Left renal cortex interstitium (tissue), 4 donors: ENCODE measurements at places on chromosomes 5 and 9.

GRCh38 chr9:5416953-5417352 is 20.8 kb downstream of the PLGRKT start:
- DNase-seq = no peak

- DNase-seq = no peak
These were observed 45.5 kb downstream of the ECPAS start for GRCh38 chr9:111438541-111439235.

DNA sequence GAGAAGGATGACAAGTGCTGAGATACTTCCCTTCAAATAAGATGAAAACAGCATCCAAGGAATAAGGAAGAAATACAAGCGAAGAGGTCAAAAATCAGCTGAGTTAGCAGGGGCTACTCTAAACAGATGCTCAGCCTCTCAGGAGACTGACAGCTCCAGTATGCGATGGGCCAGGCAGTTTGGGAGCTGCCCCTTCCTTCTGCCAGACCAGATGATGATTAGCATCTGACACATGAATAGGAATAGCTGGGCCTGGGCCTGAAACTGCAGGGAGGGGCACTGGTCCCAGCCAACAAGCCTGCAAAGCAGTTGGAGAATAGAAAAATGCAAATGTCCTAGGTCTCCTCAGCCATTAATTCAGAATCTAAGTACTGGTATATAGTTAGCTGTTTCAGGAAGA is 13.1 kb upstream of the MAP3K1 start:
- DNase-seq = no peak

- DNase-seq = peak; percentile 16
These were observed 177.6 kb upstream of the SMARCA2 start for GRCh38 chr9:1837453-1838084.

- no peak for DNase-seq
These were observed 92.1 kb downstream of the HCN1 start for GRCh38 chr5:45604092-45604491.

- no peak for DNase-seq
These were observed 200.2 kb downstream of the PLK2 start for GRCh38 chr5:58259685-58260152.

GRCh38 chr5:157478726-157479125 is 18.7 kb downstream of the NIPAL4 start:
- DNase-seq = no peak

- DNase-seq = no peak
These were observed 5.6 kb downstream of the ADGRD2 start for GRCh38 chr9:124455820-124456219.

DNA sequence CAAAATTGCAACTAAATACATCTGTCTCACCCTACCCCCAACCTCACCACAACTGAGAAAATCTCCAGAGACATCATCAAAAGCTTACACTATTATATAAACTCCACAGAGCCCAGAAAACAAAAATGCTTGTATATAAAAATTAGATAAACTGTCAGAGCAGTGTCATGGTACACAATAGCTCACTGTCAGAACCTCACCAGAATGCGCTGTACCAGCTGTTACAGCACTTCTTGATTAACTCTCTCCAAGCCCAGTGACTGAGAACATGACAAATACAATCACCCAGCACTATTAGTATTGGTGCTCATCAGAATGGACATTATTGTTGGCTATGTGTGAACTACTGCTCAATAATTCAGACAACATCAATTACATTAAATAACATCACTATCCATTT is 65.7 kb downstream of the ZDHHC21 start:
- DNase-seq = no peak

DNA sequence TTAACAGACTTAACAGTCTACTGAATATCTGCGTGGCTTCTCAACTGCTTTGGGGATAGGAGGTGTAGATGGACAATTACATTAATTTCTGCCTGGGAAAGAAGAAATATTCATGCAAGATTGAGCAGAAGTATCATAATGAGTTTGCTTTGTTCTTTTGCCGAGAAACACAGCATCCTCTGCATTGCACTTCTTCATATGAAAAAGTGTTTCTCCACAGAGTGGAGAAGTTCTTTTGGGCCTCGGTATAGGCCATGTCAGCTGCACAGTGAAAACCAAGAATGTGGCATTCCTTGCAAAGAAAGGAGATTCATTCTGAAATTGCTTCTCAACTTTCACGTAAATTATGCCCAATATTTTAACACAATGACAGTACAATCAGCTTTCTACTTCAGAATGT is 17.6 kb upstream of the SNX2 start:
- DNase-seq = no peak

DNA sequence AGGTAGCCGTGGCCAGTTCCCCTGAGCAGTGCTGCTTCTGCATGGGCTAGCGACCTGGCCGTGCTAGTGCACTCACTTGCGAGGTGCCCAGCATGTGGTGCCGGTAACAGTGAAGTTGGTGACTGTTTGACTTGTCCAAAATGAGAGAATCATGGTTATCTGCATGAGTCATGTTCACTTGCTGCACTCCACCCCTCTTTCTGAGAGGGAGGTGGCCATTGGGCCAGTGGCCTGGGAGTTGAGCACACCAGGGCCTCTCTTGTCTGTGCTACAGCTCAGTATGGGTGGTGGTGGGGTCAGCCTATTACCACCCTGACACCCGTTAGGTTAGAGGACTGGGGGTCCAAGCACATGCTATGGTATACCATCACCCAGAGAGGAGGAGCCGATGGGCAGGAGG is 55.4 kb upstream of the GARNL3 start:
- DNase-seq = no peak

- no peak for DNase-seq
These were observed 330.6 kb upstream of the MEF2C start for GRCh38 chr5:89213573-89213972.

- DNase-seq = no peak
These were observed 21.9 kb downstream of the PITX1 start for GRCh38 chr5:135012033-135012588.

GRCh38 chr9:4537581-4537980 is 47.3 kb downstream of the SLC1A1 start:
- no peak for DNase-seq

- no peak for DNase-seq
These were observed 74.4 kb downstream of the INSL6 start for GRCh38 chr9:5110867-5111681.

- DNase-seq = no peak
These were observed 87.1 kb downstream of the PDE6A start for GRCh38 chr5:149857499-149857898.

- no peak for DNase-seq
These were observed 356.1 kb downstream of the SPOCK1 start for GRCh38 chr5:137142764-137143605.

- no peak for DNase-seq
These were observed 15.1 kb downstream of the GRAMD2B start for GRCh38 chr5:126438267-126438666.

- no peak for DNase-seq
These were observed 50.1 kb downstream of the TMEM167A start for GRCh38 chr5:83026930-83027687.

- no peak for DNase-seq
These were observed 35.8 kb downstream of the SLC36A1 start for GRCh38 chr5:151483176-151483575.

DNA sequence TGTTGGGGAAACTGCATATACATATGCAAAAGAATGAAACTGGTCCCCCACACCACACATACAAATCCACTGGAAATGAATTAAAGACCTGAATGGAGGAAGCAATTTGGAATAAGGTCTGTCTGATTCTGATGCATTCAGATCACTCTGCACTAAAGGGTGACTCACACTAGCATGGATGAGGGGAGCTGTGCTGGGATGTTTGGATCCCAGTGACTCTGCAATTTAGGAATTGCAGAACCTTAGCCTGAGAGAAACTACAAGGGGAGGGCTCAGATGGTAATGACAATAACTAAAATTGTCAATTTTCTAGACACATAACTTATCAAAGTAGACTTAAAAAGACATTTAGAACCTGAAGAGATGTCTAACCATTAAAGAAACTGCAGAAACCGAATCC is 312.0 kb downstream of the CDK5RAP2 start:
- DNase-seq = no peak

DNA sequence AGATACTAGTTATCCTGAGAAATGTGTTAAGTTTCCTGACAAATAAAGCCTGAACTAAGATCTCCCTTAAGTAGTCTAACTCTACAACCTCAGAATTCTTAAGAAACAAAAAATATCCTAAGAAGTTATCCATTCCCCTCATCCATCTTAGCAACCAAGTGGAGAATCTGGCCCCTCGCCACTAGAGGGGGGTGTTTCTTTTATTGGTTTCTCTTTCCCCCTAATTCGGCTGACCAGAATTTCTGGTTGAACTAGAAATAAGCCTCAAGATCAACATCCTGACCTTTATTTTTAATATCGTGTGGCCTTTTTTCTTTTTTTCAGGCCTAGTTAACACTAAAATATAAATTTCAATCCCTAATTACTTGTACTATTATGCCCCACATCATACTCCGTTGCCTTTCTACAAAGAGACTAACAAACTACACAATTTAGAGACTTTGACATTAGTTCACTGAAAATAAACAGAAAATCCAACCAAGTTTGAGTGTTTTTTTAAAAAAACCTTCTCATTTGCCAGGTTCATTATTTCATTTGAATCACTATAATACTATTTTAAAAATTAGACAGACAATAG is 14.3 kb upstream of the NR4A3 start:
- no peak for DNase-seq

- no peak for DNase-seq
These were observed 13.6 kb upstream of the ERMP1 start for GRCh38 chr9:5846501-5846921.

GRCh38 chr9:87578625-87579024 is 81.0 kb downstream of the DAPK1 start:
- DNase-seq = no peak

- no peak for DNase-seq
These were observed 179.7 kb upstream of the TLX3 start for GRCh38 chr5:171129308-171129707.

GRCh38 chr5:12323637-12324229 is 419.5 kb upstream of the CTNND2 start:
- no peak for DNase-seq

DNA sequence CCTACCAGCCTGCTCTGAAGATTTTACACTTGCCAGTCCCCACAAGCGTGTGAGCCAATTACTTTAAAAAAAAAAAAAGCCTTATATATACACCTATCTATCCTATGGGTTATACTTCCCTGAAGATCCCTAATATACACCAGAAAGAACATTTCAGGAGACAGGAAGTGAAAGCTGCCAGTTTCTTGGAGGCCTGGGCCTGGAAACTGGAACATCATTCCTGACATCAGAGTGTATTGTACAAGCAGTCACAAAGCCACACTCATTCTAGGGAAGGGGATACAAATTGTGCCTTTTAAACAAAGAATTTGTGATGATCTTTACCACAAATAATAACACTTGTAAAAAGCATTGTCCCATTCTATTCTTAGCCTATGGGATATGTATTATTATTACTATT is 98.3 kb upstream of the FBN2 start:
- no peak for DNase-seq

DNA sequence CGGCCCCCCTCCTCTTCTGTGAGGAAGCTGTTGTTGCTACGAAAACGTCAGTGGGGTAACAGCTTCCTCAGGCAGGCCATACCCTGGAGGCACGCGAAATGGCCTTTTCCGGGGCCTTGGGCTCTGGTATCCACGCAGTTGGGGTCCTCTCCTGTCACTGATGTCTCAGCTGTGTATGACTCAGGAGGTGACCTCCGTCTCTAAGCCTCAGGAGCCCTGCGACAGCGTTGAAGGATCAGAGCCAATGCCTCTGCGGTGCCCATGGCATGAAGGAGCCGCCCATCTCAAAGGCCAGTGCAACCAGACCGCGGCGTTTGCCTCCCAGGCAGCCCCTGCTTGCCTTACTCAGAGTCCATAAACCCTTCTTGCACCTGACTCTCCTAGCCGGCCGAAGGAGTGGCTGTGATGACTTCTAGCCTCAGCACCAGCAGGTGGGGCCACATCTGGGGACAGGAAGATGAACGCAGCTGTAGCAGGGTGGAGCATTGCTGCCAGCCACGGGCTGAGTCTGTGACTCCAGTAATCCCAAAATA is 1.0 kb upstream of the MXD3 start:
- no peak for DNase-seq

GRCh38 chr9:87771316-87772006 is 45.5 kb downstream of the CTSL start:
- DNase-seq = no peak

DNA sequence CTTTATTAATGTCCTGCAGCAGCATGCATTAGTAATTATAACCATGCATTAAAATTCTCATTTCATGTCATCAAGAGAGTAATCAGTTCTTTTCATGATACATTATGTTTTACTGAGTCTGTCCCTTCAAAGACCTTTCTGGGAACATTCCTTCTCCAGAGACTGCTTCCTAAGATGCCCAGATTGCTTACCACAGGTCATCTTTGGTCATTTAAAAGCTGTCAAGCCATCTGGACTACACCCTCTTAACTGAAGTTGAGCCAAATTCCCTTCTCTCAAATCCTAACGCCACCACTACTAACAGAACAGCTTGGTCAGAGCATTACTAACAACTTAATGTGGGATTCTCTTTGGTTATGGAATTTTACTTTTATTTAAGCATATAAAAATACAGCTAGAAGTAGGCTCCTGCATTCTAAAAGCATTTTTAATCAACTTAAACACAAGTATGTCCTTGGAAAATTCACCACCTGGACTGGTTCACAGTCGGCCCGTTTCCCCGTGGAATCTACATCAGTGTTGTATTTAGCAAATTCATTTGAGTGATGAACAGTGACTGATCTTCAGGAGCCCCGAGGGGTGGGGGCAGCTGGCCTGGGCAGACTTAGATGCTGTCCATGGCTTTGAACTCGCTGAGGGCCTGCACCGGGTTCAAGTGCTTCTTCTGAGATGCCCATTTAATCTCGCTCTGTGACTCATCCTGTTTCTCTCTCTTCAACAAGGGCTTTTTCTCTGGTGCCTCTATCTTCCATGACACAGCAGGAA is 92.8 kb upstream of the CCDC112 start:
- DNase-seq = no peak

DNA sequence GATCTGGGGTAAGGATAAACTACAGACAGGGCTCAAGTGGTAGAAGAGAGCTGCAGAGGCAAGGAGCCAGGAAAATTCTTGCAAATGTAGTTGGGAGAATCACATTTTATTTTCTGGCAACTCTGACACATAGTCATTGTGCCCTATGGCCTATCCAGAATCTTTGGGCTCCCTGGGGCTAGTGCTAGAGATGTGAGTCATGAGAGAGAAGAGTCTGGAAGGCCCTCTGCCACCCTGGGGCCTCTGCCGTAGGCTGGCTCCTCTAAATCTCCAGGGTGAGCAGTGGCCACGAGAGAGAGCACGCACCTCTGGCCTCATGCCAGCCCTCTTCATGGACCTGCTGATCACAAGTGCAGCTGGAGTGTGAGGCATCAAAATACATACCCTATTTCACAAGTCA is 74.3 kb upstream of the SSBP2 start:
- no peak for DNase-seq
